ENCODE measurements at places on chromosomes 4 and X.

GRCh38 chr4:25252230-25253070 lies 18.6 kb downstream of the PI4K2B start:
- DNase-seq: no peak

GRCh38 chrX:123959281-123960063 lies 2.0 kb upstream of the STAG2 start:
- no peak for DNase-seq

DNA sequence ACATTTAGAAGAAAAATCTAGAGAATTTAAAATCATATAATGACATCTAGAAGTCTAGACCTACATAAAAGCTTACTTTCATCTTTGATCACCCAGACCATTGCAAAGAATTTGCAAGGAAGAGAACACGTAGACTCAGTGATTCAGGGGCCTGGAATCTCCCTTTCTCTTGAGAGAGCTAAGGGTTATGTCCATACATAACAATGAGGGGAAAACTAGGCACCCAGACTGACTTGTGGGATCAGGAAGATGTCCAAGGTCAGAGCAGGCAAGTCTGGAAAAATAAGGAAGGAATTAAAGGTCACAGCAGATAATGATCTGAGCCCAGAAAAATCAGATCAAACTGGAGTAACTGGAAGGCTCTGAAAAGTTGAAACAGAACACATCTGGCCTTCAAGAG lies 198.4 kb upstream of the SFRP2 start:
- DNase-seq: no peak

DNA sequence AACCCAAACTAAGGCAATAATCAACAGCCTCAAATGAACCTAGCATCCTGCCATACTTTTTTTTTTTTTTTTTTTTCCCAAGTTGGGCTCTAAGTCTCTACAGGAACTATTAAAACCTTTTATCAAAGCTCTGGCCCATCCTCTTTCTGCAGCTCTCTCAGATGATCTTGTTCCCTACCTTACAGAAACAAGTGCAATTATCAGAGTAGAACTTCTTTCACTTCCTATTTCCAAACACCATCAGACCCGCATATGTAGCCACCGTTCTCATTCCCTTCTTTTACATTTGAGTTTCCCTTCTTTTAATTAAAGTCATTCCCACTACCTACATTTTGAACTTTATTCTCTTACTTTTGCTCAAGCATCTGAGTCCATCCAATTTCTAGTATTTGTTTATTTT lies 690.6 kb downstream of the DMD start:
- no peak for DNase-seq

- no peak for DNase-seq
Measured at GRCh38 chr4:79632114-79632513, 224.1 kb upstream of the GK2 start.

GRCh38 chrX:39953879-39954278 lies 143.9 kb downstream of the BCOR start:
- no peak for DNase-seq

DNA sequence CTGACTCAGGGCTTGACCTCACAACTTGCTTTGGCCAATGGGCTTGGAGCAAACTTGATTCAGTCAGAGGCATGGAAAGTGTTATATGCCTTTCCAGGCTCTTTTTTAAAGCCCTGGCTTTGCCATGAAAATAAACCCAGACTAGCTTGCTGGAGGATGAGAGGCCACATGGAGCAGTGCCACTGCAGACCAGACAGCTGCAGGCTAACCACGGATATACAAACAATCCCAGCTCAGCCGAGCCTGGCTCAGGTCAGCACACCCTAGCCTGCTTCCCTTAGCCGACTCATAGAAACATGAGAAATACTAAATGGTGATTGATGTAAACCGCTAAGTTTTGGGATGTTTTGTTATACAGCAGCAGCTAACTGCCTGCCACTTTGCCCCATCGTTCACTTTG lies 345.1 kb downstream of the ARHGAP10 start:
- DNase-seq: no peak

GRCh38 chr4:20832826-20833225 lies 132.6 kb downstream of the PACRGL start:
- no peak for DNase-seq
